ENCODE measurements at places on chromosomes 4 and X.

DNA sequence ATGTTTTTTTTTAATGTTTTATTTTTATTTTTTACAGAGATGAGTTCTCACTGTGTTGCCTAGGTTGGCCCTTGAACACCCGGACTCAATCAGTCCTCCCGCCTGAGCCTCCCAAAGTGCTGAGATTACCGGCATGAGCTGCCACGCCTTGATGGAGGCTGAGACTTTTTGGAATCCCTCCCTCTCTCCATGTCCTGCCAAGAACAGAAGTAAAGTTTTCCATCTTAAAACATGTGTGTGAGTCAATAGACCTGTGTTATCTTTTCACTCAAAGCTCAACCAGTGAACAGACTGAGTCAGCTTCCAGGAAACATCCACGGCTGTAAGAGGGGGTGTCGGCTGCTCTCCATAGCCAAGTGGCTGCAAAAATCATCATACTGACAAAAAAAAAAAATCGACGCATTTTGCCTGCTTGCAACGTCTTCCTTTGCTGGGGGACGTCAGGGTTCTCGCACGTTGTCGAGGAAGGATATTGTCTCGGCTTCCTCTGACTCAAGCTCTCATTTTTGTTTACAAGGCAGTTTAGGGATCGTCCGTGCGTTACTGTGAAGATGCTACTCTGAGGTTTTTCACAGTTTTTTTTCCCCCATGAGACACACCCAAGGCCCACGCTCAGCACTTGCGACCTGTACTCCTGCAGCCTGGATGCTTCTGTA, 10.0 kb upstream of the ASMTL start:
- no peak for DNase-seq

- DNase-seq, result peak; percentile 77
These were observed 50.0 kb downstream of the TMA16 start for GRCh38 chr4:163544407-163545038.

DNA sequence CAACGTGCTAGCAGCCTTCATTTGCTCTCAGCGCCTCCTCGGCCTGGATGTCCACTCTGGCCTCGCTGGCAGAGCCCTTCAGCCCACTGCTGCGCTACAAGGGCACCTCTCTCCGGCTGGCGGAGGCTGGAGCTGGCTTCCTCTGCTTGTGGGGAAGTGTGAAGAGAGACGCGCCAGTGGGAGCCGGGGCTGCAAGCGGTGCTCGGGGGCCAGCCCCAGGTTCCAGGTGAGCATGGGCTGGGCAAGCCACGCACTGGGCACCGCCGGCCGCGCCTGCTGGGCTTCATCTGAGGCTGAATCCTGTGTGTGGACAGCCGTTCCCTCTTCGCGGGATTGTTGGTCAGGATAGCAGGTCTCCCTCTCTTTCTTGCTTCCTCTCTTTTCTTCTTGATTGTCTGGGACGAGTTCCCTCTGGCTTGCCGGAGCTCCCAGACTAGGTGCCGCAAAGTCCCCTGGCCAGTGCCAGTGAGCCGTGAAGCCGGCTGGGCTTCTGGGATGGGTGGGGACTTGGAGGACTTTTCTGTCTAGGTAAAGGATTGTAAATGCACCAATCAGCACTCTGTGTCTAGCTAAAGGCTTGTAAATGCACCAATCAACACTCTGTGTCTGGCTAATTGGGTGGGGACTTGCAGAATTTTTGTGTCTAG, 165.0 kb downstream of the HEPH start:
- no peak for DNase-seq

DNA sequence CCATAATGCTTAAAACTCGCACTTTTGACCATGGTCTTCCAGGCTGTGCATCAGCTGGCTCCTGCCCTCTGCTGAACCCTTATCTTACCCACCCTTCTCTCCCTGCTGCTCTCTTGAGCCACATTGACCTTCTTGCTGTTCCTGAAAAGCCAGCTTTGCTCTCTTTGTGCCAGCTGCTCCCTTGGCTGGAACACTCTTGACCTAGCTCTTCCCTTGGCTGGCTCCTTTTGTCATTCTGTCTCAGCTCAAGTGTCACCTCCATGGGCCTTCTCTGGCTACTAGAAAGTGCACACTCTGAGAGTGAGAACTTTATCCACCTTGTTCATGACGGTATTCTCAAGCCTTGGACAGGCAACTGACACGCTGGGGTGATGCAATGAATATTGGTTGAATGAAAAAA, 112.1 kb downstream of the MGST2 start:
- DNase-seq, result no peak

DNA sequence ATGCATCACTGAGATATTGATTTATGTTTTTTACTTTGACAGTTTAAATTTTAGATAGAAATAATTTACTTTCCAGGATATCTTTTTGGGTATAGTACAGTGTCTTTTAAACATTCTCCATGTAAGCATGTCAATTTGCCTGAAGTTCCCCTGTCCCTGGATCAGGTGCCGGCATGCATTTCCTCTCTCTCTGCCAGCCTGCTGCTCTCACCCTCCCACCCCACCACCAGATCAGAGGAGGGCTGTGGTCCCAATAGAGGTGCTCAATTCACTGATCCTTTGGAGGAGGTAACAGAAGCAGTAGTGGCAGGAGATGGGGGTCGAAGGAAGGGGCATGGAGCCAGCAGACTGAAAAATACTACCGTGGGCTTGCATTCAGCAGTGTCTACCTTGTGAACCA, 28.3 kb upstream of the DSPP start:
- DNase-seq, result no peak

DNA sequence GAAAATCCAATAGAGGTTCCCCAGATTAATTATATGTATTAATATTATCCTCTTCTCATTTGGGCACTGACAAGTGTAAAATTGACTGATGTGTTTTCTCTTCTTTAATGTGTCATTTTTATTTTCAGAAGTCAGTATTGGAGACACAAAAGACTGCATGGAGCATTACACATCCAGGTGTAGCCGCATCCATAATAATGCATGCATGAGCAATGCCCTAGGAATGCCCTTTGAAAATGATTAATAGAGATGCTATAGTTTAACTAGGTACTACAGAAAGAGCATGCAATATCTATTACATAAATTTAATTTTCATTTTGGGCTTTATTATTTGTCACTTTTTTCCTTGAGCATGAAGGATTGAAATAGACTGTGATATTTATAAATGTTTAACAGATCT, 509.9 kb downstream of the SPOCK3 start:
- DNase-seq, result no peak

DNA sequence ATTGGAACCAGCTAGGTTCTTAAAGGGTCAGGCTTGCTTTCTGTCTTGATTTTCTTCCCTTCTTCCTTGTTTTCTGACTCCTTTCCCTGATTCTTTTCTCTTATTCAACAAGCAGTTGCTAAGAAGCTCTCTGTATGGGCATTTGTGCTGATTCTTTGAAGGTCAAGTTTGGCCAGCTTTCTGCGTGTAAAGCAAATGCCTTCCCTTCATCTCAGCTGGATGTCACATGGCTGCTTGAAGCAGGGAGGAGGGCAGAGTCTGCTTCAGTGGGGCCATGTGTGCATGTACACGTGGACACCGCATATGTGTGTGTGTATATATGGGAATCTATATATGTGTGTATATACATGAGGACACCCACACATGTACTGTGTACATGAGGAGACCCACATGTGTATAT, 139.9 kb upstream of the ATP6AP2 start:
- DNase-seq, result no peak

DNA sequence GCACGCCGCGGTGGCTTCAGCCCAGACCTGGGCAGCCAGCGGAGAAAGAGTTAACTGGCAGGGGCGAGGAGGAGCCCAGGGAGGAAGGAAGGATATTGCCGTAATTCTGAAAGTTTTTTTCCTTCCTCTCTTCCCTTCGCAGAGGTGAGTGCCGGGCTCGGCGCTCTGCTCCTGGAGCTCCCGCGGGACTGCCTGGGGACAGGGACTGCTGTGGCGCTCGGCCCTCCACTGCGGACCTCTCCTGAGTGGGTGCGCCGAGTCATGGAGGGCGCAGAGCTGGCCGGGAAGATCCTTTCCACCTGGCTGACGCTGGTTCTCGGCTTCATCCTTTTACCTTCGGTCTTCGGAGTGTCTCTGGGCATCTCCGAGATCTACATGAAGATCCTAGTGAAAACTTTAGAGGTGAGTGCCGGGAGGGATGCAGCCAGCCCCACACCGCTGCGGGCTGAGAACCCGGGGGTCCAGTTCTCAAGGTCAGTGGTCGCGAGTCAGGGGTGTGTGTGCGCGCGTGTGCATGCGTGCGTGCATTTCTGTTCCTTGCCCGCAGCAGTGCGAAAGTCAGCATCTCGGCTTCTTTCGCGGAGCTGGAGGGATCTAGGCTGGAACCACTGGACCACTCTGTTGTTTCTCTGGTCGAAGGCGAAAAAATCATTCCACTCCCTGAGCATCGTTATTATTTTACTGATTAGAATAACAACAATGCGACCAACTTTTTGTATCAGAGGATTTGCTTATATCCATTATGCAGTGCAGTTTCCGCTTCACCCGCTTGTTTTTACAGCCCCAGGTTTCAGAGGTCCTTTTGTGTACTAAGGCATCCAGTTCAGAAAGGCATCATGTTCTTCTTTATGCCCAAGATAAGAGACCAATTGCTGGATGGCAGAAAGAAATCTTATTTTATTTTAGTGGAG, 709 bp downstream of the GPAT3 start:
- no peak for DNase-seq

GRCh38 chr4:52943677-52944076, 81.6 kb downstream of the RASL11B start:
- no peak for DNase-seq

- DNase-seq, result no peak
These were observed 317.1 kb upstream of the GALNT7 start for GRCh38 chr4:172851534-172851933.

- DNase-seq, result no peak
These were observed 228.8 kb upstream of the PGRMC2 start for GRCh38 chr4:128516301-128516969.

- DNase-seq, result peak; percentile 48
These were observed 61.7 kb downstream of the MAML3 start for GRCh38 chr4:140092094-140092851.

DNA sequence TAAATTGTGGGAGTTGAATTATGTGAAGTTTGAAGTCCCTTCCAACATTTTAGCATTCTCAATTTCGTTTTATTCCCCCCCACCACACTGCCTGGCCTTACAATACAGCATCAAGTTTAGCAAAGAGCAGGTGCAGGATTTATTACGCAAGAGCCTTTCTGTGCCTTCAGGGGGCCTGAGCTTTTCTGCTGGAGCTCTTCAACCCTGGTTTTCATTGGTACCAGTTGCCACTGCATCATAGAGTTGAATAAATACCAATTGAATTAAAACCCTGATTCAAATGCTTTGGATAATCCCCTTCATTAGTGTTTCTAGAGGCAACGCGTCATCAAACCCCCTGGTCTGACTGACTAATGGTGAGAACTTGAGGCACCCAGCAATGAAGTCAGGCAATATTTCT, 43.6 kb upstream of the KIT start:
- DNase-seq, result no peak

DNA sequence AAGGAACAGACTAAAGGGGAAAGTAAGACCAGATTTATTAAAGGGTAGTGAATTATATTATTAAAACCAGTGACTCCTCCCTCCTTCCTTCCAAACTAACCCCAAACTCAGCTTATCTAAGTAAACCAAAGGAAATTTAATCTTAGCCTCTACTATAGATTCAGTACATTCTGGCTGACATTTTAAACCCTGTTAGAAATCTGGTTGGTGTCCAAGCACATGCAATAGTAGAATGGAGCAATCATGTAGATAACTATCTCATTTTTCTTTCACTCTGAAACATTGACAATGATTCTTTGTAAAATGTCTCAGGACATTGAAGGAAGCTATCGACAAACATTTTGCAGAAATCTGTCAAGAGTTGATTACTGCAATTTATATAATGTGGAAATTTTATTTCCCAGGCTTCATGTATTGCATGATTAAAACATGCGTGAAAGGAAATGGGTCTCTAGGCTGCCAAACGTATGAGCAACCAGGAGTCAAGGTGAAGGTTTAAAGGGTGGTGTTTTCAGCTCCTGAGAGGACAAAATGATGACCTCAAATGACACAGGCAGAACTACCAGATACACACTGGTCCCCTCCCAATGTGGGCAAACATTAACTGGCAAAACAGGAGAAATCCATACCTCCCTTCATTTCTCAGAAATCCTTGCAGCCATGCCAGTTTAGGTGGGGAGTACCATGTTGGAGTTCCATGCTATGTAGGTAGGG, 58.2 kb upstream of the RBM47 start:
- no peak for DNase-seq

DNA sequence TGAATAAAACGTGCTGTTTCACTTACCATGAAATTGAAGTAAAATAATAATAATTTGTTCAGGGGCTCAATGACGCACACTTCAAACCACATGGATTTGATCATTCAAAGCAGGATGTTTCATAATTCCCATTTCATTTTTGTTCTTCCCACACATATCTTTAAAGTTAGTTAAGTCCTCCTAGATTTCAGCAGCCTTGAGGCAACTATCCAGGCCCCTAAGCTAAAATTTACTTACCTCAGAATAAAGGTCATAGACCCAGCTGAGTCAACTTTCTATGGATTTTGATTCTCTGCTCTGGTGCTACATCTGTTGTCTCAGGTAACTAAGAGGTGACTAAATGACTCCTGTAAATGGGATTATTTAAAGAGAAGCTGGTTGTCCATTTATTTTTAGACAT, 25.0 kb downstream of the GPR174 start:
- no peak for DNase-seq

DNA sequence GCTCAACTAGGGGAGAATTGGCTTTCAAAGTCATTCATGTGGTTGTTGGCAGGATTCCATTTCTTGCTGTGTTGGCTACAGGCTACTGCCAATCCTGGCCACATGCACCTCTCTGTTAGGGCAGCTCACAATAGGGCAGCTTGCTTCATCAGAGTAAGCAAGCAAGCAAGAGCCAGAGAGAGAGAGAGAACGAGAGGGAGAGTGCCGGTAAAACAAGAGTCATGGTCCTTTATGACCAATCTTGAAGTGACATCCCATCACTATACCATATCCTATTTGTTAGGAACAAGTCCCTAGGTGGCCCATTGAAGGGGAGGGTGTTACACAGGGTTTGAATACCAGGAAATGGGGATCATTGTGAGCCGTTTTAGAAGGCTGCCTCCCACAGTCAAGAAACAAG, 33.0 kb upstream of the TLR2 start:
- DNase-seq, result peak; percentile 69

Data from Kasumi-1 (cell line).